ENCODE measurements at places on chromosomes 4 and X.

DNA sequence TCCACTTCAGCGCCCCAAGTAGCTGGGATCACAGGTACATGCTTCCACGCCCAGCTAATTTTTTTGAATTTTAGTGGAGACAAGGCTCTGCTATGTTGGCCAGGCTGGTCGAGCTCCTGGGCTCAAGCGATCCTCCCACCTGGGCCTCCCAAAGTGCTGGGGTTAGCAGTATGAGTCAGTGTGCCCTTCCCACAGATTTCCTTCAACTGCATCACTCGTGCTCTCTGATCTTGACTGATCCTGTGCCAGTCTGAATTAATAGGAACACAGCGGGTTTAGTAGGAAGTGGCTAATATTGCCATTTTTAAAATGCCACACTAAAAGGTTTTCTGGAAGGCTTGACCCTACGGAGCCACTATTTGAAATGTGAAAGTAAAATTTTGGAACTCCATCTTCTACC, 4.3 kb upstream of the SHROOM2 start:
- no peak for DNase-seq

- DNase-seq = peak; percentile 22
These were observed 47.9 kb upstream of the RGN start for GRCh38 chrX:47030339-47030738.

DNA sequence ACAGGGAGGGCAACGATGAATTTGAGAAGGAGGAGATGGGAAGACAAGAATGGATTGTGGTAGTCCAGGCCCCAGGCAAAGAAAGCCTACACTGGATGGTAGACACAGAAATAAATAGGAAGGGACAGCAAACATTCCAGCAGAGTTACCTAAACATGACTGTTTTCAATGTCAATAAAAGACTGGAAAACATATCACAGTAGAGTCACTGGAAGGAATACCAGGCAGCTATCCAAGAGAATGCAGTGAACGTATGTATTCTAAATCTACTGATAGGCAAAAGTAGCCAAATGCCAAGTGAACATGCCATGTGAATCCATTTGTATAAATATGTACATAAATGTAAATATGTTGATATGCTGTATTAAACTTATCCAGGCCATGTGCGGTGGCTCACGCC, 183.0 kb downstream of the PALLD start:
- DNase-seq = no peak

- DNase-seq = no peak
These were observed 429.6 kb downstream of the RAB28 start for GRCh38 chr4:13054420-13054970.

DNA sequence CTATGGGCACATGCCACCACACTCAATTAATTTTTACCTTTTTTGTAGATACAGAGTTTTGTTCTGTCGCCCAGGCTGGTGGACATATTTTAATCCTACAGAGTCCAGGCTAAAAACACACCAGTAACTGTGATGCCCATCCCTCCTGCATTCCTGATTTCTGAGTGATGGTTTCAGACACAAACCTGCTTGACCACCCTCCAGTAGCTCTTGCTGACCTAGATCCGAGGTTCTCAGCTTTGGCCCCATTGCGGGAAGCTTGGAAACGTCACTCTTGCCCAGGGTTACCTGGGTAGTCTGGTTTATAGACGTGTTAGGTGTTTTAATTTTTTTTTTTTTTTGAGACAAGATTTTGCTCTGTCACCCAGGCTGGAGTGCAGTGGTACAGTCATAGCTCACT, 7.5 kb downstream of the CD99 start:
- DNase-seq = no peak

- DNase-seq = no peak
These were observed 1022.4 kb upstream of the DIAPH2 start for GRCh38 chrX:95662200-95662599.

GRCh38 chr4:86948276-86948675, 13.5 kb downstream of the AFF1 start:
- no peak for DNase-seq

DNA sequence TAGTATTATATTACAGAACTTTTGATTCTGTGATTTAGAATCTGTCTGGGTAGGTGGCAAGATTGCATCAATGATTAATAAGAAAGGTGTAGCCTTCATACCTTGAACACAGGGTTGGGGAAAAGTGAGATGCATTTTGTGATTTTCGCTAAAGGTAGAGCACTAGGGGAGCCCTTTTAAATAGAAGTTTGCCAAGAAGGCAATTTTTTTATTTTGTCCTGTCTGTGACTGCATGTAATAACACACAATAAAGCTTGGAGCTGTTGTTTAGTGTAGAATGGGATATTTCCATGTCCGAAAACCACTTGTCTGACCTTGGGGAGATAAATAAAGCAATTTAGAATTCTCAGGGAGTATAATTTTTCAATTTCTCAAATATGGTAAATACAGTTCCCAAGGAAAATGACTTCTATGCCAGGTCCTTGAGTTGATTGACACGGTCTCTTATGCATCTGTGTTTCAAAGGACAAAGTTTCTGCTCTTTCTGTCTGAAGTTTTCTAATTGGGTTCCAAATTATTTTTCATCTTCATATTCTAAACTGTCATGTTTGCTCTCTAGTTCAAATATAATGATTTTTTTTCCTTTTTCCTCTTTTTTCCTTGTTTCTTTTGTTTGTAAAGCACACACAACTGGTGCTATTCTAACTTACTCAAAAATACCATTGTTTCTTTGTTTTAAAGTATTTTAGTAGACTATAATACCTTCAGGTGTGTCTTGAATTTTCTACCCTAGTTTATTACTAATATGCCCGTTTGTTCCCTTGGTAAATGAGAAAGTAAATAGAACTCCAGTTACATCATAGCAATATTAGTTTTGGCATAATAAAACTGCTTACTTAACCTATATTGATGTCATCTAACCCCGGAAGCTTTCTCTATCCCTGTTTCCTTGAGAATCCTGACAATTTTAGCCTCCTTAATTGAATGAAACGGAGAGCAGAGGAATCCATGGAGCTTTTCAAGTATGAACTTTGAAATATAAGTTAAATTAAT, 87.8 kb upstream of the BMPR1B start:
- no peak for DNase-seq

DNA sequence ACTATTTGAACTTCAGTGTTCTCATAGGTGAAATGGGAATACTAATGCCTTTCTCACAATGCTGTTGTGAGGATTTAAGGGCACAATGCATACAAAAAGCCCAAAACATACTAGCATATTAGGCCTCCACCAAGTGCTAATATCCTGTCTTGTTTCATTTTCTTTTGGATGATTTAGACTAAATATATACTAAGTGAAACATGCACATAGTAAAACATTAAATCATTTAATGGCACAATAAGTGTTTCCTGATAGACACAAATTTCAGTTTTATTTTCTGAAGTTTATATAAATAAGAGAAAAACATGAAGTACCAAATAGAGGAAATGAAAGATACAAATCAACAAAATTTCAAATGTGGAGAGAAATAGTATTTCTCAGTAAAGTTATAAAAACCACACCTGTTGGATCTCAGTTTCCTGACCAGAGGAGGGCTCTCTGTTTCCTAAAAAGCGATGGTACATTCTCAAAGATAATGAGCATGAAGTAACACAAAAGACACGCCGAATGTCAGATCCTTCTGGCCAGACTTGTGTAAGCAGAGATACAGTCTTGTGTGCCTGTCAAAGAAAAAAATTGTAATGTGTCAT, 25.1 kb downstream of the DDX60 start:
- no peak for DNase-seq

GRCh38 chrX:56232221-56233082, at the start of gene KLF8:
Gene KLF8, plus strand, starts transcription at chrX:56232356. Its CDS starts 979 bp downstream, at chrX:56233335.
- no peak for DNase-seq

- DNase-seq = no peak
These were observed 375 bp downstream of the FGFR3 start for GRCh38 chr4:1793496-1793840.

DNA sequence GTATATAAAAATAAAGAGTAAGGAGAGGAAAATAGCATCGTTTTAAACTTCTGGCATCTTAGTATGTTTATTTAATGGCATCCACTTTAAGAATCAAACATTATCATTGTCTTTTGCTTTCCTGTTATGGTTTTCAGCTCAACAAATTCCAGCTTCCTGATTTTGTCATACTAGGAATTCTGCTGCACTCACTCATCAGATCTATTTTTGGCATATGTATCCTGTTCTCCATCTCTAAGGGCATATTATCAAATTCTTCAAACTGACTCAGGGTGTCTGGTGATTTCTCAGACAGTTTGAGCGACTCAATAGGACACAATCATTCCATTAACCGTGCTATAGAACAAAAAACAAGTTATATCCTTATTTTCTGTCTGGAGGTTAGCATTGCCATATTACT, 248.5 kb upstream of the DIAPH2 start:
- no peak for DNase-seq

GRCh38 chr4:133493776-133494175, 344.7 kb downstream of the PCDH10 start:
- DNase-seq = no peak

GRCh38 chr4:13966231-13967195, 339.0 kb upstream of the BOD1L1 start:
- DNase-seq = no peak

- DNase-seq = no peak
These were observed 129.6 kb upstream of the MED14 start for GRCh38 chrX:40864972-40865371.

GRCh38 chr4:76210452-76210851, 3.2 kb downstream of the SCARB2 start:
- DNase-seq = no peak

All from NCI-H748 treated with DMSO at 0.1 percent for 48 hours (cell line).